Myometrial cell (primary cell): ENCODE measurements at places on chromosomes 2 and 18. TPM values are rescaled to one million over a fixed set of nuclear protein-coding genes. Genes with fewer than 3 reads are reported as not detected.

Gene ALPI
- not detected in 2 replicates for total RNA-seq

Gene DSG1
- not detected in 2 replicates for total RNA-seq

Gene DUSP11
- total RNA-seq: 41.8 and 52.3 TPM in 2 replicates

Gene IL1RL2
- total RNA-seq: 1.1 and 1.2 TPM in 2 replicates
